ENCODE measurements at places on chromosomes 6 and 20. TPM values are rescaled to one million over a fixed set of nuclear protein-coding genes. Genes with fewer than 3 reads are reported as not detected.
A peak's percentile ranks its signal among the peaks of the same experiment; 100 is the strongest.

Gene C20orf96
- total RNA-seq, result 2.2 TPM

Gene SLC17A5
- 38.7 TPM for total RNA-seq

Gene IYD
- total RNA-seq, result not detected

Gene GPR63
- total RNA-seq, result under 0.01 TPM

Gene CST4
- total RNA-seq, result not detected

Gene PNPLA1
- total RNA-seq, result not detected

Gene GCM1
- total RNA-seq, result not detected

Gene TP53RK
- total RNA-seq, result 21.0 TPM

Gene RING1
- 34.0 TPM for total RNA-seq

Gene TREM2
- 0.59 TPM for total RNA-seq

GRCh38 chr6:72524011-72524645 is 97.7 kb upstream of the KCNQ5 start:
- no peak for DNase-seq

DNA sequence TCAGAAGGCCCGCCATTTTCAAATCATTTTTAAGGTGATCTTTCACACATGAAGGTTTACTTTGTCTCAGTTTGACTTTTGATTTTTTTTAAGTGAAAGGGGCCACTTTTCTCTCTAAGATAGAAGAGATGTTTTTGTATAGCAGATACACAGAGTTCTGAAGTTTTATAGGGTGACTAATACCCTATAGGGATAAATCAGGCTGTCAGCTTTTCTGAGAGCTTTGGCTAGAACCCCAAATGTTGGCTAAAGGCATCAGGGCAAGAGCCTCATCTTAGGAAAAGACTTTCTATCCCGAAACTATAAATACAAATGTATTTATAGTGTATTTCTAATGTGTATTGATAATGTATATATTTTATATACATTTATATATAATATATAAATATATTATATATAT is 181.4 kb downstream of the TBX18 start:
- DNase-seq, result no peak

DNA sequence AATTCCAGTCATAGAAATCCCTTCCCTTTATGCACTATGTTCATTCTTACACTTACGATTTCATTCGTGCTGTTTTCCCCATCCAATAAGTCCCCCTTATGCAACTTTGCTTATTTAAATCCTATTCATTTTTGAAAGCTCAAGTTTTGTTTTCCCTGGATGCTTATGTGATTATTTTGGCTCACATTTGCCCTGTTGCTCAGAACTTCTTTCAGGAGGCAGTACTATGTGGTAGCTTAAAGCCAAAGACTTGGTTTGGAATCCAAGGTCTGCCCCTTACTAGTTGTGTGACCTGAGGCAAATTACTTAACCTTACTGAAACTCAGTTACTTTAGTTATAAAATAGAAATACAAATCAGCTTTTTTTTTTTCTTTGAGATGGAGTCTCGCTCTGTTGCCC is 59.6 kb downstream of the MOXD1 start:
- peak; percentile 88 for DNase-seq

GRCh38 chr6:36678488-36679042 is at the start of gene CDKN1A:
CDKN1A (plus strand) TSS chr6:36678714; CDS start chr6:36684102, 5,388 bp downstream.
- DNase-seq, result peak; percentile 93

- DNase-seq, result no peak
Observed at GRCh38 chr6:69632932-69633331, 163.9 kb downstream of the LMBRD1 start.

DNA sequence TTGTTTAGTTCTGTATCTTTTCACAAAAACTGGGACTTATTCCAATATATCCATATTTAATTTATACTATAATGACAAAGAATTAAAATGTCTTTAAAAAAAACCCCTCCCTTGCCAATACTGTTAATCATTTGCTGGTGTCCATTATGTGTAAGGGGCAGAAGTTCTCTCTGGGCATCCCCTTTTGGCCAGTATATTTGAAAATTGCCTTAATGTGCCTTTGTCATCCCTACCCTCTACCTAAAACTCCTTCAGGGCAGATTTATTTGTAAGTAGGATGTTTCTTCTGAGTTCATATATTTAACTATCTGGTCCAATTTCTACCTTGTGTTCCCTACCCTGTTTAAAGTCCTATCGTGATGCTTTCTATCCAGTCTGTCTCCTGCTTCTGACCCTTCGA is 62.9 kb downstream of the ARHGAP18 start:
- no peak for DNase-seq

DNA sequence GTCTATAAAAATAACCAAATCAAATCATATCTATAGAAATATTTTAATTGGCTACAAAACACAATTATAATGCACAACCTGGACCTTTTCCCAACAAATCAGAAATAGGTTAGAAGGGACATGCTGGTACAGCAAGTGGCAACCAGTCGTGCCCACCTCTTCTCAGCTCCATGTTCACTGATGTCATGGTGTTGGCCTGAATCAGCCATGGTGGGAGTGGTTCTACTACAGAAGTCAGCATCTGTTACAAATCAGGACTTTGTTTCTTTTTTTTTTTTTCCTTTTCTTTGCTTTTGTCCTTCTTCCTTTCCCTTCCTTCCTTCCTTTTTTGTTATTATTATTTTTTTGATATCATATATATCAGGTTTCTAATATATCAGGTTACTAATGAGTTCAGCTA is 91.2 kb downstream of the RALGAPA2 start:
- DNase-seq, result no peak

- no peak for DNase-seq
Observed at GRCh38 chr20:56974499-56975250, 291.8 kb downstream of the BMP7 start.

DNA sequence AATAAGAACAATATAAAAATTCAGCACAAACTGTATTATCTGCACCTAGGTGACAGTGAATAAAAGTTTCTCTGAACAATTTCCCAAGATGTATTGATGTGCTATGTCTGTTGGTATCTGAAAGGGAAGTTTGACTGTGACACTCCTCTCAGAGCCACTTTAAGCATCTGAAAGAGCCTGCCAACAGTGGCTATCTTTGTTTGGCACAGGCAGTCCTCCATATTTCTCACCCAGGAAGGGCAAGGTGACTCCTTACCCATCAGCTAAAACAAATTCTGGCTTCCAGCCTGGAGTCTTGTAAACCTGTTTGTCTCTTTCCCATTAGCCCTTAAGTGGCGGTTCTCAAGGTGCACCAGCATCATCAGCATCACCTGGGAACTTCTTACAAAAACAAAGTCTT is 122.4 kb upstream of the VGLL2 start:
- no peak for DNase-seq

DNA sequence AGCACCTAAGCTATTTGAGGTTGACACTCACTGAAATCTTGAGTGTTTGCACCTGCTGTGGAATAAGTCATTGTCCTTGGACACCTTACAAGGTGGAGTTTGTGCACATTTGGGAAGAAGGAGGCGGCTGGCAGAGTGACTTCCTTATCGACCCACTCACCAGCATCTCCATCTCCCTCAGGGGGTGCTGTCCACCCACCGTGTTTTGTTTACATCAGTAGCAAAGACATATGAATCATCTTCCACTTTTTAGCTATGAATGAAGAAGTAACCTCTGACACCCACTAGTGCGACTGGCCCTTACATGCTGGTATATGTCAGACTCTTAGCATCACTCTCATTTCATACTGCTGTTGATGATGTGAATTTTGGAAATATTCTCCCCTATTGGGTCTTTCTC is 119.5 kb upstream of the SGK1 start:
- peak; percentile 64 for DNase-seq

DNA sequence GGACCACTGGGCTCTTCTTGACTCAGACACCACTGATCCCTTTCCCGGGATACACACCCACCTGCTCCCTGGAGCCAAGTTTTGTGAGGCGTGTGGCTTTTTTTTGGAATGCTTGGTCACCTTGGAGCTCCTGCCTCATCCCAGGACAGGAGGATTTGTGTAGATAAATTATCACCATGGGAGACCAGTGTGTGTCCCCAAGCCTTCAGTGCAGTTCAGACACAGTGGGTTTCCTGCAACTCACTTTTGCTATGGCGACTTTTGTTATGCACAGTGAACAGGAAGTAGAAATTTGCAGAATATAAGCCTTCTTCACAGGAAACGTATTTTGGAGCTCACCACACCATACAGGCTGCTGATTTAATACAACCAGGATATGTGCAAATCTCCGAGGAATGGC is 357.4 kb downstream of the PAX1 start:
- no peak for DNase-seq

- DNase-seq, result peak; percentile 60
Observed at GRCh38 chr20:39879296-39879695, 809.7 kb downstream of the MAFB start.

- peak; percentile 25 for DNase-seq
Observed at GRCh38 chr6:139030228-139030963, 1.9 kb downstream of the ABRACL start.

- DNase-seq, result no peak
Observed at GRCh38 chr6:122770835-122771601, 8.5 kb upstream of the FABP7 start.

DNA sequence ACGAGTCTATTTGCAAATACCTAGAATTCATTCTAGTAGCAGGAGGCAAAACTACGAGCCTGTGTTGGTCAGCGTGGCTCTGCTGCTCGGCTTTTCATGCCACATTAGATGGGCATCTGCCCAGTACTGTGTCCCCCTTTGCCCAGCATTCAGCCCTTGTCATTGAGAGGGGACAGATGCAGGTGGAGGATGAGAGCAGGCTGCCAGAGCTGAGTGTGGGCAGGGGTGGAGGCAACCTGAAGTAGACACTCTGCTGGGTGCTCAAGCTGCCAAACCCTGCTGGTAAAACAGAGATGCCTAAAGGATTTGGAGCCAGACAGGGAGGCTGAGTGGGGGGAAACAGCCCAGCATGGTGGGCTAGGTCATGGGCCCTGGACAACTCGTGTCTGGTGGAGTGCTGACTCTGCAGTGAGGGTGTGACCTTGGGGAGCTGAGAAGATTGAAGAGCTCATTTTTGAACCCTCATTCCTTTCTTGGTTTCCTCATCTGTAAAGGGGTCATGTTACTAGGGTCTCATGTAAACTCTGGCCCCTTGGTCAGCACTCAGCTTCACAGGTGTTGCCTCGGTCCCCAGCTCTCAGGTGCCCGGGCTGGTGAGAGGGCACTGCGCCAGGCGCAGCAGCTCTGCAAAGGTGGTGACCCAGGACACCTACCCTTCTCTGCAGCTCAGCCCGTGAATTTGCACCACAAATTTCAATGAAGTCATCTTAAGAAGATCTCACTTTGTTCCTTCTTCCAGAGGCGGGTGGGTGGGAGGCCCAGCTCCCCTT is 64.2 kb upstream of the BHLHE23 start:
- peak; percentile 48 for DNase-seq

- peak; percentile 43 for DNase-seq
Observed at GRCh38 chr6:57265755-57266221, 43.7 kb upstream of the RAB23 start.

- DNase-seq, result no peak
Observed at GRCh38 chr6:35048031-35048613, 93.0 kb downstream of the TCP11 start.

GRCh38 chr20:4088766-4089165 is 73.4 kb upstream of the RNF24 start:
- DNase-seq, result no peak

- no peak for DNase-seq
Observed at GRCh38 chr20:12717061-12717460, 291.7 kb upstream of the SPTLC3 start.

DNA sequence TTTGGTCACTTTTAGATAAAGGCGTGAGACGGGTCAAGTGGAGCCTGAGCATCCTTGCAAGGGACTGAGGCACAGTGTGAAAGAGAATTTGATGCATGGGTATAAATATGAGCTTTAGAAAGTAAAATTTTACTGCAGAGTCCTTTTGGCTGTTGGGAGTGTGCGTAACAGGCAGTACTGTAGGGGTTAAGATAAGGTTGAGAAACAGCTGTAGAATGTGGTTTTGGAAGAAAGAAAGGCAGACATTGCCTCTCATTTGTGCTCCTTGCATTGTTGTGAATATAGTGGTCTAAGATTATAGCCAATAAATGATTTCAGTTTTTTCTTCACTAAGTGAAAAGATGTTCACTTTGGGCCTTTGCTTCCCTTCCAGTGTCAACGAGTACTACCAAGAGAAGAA is 73.0 kb downstream of the RREB1 start:
- DNase-seq, result no peak

DNA sequence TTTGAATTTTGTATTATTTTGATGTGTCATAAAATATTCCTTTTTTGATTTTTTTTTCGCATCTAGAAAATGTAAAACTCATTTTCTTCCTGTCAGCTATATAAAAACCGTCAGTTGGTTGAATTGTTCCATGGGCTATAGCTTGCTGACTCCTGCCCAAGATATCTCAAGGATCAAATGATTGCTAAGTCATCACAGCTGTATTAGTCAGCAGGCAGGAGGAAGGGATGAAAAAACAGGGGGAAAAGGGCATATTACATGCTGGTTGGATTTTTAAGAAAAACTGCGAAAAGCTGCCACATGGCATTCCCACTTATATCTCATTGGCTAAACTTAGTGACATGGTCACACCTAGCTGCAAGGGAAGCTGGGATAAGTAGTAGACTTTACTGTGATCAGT is 569.9 kb downstream of the BCKDHB start:
- no peak for DNase-seq

GRCh38 chr6:75850026-75850833 is 101.2 kb downstream of the MYO6 start:
- no peak for DNase-seq

GRCh38 chr6:77986380-77987034 is 333.7 kb downstream of the MEI4 start:
- no peak for DNase-seq

GRCh38 chr20:45347936-45348778 is at the start of gene SDC4:
SDC4 (minus strand) TSS chr20:45348424; CDS start chr20:45348384, 40 bp downstream.
- peak; percentile 93 for DNase-seq

DNA sequence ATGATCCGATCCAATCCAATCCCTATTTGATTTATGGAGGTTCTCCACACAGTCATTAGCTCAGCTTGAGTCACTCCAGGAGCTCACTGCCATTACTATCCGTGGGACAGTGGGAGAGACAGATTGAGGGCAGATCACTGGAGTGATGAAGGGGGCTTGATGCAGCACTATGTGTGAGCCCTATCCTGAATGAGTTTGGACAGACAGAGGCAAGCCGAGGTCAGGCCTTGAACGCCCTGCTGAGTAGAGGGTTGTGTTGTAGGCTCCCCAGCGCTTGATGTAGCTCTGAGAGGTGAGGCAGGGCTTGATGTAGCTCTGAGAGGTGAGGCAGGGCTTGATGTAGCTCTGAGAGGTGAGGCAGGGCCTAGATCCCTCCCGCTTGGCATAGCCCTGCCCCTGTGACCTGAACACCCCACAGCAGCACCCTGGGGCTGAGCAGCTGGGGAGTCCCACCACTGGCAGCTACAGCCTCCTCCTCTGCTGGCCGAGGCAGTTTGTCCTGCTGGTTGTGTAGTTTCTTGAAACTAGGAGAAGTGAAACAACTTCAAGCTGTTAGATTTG is 58.7 kb downstream of the ZFAND3 start:
- DNase-seq, result peak; percentile 48

GRCh38 chr6:112946051-112946450 is 598.9 kb downstream of the RFPL4B start:
- DNase-seq, result no peak

- DNase-seq, result no peak
Observed at GRCh38 chr20:14069796-14070195, 74.5 kb downstream of the MACROD2 start.

GRCh38 chr6:21340573-21340972 is 253.0 kb upstream of the SOX4 start:
- DNase-seq, result no peak
